ENCODE measurements at places on chromosomes 4 and X.

DNA sequence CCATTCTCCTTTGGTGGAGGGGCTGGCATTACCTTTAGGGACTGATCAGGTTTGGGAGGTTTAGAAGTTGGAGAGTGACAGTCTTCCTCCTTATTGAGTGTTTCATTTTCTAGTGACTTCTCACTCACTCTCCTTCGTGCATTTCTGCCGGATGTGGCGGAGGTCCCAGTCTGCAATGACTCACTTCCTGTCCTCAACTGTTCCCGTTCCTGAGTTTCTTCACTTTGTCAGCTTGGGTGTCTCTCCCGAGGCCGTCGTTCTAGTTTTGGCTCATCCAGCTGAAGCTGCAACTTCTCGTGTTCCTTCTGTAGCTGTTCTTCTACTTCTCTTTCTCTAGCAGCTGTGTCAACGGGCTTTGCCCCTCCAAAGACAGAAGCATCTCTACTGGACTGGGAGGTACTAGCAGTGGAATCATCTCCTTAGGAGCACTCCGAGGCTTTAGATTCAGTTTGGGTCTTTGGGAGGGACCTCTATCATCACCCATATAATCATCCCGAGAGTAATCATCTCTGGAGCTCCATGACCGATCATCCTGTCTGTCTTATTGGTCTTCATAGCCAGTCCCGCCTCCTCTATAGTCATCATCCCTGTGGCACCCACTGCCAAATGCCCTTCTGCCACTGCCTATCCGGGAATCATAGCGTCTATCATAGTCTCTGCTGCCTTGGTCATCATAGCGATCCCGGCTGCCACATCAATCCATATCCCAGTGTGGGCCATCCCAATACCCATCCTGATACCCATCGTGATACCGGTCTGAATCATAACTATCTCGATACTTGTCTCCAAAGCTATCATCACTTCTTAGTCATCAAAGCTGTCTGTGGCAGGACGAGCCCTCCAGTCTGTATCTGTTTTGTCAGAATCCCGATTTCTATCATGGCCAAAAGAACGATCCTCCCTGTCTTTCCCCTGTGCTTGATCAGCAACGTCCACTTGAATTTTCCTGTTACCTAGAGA lies 35.3 kb upstream of the VSIG4 start:
- peak; percentile 21 for DNase-seq

DNA sequence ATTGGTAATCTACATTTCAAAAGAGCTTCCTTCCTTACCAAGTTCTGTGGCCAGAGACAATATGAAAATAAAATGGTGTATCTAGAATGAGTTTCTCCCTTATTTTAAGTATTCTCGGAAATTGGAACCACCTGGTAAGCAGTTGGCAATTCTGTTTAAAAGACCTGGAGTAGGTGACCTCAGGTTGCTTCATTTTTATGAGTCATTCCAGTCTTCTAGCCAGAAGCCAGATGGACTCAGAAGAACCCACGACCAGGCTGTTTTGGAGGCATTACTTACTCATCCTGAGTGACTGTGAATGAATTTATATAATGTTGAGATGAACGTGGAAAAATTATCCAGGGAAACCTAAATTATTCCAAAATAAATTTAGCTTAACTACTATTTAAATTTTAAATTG lies 9.1 kb downstream of the BMPR1B start:
- DNase-seq, result no peak

DNA sequence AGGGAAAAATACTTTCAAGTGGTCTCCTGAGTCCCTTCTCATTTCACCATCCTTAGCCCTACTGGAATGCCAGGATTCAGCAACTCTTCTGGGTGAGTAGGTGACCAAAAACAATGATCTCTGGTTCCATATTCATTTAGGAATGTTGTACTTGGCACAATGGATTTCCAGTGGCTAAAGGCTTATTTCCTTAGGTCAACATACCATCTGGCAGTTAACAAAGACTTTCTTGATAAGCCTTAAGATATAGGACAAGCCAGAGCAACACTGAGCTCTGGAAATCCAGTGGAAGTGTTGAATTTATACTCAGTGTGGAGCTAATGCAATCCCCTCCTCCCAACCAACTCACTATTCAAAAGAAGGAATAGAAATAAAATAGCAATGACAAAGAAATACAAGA lies 139.4 kb upstream of the EMCN start:
- DNase-seq, result no peak

GRCh38 chrX:1491851-1492349 lies 39.2 kb upstream of the ASMTL start:
- no peak for DNase-seq

DNA sequence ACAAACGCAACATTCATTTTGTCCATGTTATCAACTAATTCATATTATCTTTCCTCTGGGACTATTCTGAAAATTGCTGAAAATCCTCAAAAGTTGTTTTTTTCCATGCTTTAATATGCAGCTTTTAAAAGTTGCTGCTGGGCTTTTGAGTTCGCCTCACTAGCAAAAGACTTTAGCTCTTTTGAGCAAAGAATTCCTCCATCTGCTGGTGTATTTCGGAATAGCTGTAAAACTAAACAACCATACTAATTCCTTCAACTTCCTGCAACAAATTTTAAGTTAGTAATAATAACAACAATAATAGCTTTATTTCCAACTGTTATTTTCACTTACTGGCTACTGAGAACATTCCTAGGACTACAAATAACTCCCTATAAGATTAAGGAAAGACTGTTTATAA lies 124.5 kb upstream of the PLAC1 start:
- no peak for DNase-seq

DNA sequence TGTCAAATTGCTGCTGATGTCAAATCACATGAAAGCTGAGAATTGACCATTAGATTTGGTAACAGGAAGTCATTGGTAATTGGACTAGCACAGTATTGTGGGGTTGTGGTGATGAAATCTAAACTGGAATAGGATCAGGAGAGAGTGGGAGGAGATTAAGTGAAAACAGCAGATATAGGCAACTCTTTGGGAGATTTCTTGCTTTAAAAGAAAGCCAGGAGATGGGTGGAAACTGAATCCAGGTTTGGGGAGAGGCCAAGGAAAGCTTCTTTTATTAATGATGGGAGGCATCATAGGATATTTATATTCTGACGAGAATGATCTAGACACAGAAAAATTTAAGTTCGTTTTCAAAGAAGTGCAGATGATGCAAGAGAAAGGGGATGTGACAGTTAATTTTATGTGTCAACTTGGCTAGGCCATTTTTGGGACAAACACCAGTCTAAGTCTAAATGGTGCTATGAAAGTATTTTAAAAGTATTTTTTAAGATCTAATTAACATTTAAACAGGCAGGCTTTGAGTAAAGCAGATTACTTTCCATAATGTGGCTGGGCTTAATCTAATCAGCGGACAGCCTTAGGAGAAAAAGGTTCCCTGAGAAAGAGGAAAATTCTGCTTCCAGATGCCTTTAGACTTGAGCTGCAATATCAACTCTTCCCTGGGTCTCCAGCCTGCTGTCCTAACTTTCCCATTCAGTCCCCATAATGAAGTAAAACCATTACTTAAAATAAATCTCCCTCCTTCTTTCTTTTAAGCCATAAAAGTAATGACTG lies 24.7 kb downstream of the SEC24D start:
- no peak for DNase-seq

DNA sequence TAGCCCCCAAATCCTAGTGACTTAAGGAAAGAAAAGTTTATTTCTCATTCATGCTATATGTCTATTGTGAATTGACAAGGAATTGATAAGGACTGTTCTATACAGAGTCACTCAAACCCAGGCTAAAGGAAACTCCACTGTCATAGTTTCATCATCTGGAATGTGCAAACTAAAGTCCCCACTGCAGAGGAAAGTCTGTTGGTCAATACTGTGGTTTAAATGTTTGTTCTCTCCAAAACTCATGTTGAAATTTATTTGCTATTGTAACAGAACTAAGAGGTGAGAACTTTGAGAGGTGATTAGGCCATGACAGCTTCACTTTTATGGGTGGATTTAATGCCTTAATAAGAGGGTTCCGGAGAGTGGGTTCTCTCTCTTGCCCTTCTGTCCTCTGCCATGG lies 149.6 kb downstream of the COX18 start:
- no peak for DNase-seq
